ENCODE measurements at places on chromosomes 3 and 15. TPM values are rescaled to one million over a fixed set of nuclear protein-coding genes. Genes with fewer than 3 reads are reported as not detected.
A peak's percentile ranks its signal among the peaks of the same experiment; 100 is the strongest.

- no peaks in the 10 kb centered on the region for H3K36me3 ChIP-seq
- no peaks in the 10 kb centered on the region for H3K27me3 ChIP-seq
- DNase-seq: no peak
- H3K4me1 ChIP-seq: no peaks in the 10 kb centered on the region
These were observed 500.7 kb upstream of the ATP11B start for GRCh38 chr3:182292591-182292990.

GRCh38 chr3:45772341-45773035 is 23.8 kb downstream of the SLC6A20 start:
- peaks cover 11% of the 10 kb centered on the region for H3K4me1 ChIP-seq
- no peak overlapping the region for H3K4me3 ChIP-seq
- no peaks in the 10 kb centered on the region for H3K36me3 ChIP-seq
- DNase-seq: no peak
- H3K27ac ChIP-seq: no peak overlapping the region

- no peaks in the 10 kb centered on the region for H3K36me3 ChIP-seq
- no peak overlapping the region for H3K4me3 ChIP-seq
- H3K4me1 ChIP-seq: no peaks in the 10 kb centered on the region
These were observed 1122.0 kb downstream of the ROBO1 start for GRCh38 chr3:78645628-78646310.

GRCh38 chr3:155169197-155169596 is 89.1 kb downstream of the MME start:
- H3K27ac ChIP-seq: no peak overlapping the region
- H3K36me3 ChIP-seq: no peaks in the 10 kb centered on the region
- no peak overlapping the region for H3K4me3 ChIP-seq
- H3K4me1 ChIP-seq: no peaks in the 10 kb centered on the region
- DNase-seq: no peak
- no peaks in the 10 kb centered on the region for H3K27me3 ChIP-seq

DNA sequence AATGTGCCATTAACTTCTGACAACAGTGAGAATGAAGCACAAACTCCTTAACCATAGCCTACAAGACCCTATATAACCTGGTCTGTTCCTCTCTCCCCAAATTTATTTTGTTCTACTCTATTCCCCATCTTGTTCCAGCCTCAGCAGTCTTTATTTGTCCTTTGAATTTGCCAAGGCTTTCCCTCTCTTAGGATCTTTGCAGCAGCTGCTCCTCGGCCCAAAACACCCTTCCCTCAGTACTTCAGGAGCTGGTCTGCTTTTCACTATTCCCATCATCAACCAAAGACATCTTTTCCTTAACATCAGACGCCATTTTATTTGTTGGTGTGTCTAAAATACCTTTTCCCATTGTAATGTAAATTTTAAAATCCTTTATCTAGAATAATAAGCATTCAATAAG is 10.2 kb downstream of the PRICKLE2 start:
- no peaks in the 10 kb centered on the region for H3K4me1 ChIP-seq
- H3K27ac ChIP-seq: no peak overlapping the region
- no peaks in the 10 kb centered on the region for H3K36me3 ChIP-seq
- no peak overlapping the region for H3K4me3 ChIP-seq

The CILP gene
- total RNA-seq: 0.02 TPM

- no peak overlapping the region for H3K4me3 ChIP-seq
- no peaks in the 10 kb centered on the region for H3K4me1 ChIP-seq
- H3K36me3 ChIP-seq: no peaks in the 10 kb centered on the region
- DNase-seq: no peak
- no peaks in the 10 kb centered on the region for H3K27me3 ChIP-seq
These were observed 543.6 kb downstream of the EDEM1 start for GRCh38 chr3:5731100-5731499.

DNA sequence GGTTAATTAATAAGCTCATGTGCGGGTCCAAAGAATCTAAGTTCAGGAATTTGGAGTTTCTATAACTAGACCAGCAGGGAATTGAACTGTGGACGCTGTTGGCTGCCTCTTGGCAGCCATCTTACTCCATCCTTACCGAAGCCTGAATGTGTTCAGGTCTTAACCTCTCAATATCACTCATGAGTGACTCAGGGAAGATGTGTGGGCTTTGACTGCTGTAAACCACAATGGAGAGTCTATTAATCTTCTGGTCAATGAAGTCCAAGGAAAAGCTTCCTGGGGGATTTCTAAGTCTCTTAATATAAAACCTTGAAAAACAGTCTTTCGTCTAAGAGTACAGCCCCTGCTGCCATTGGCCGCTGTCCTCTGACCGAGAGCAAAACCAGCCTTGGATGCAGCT is 46.7 kb upstream of the OXTR start:
- no peak overlapping the region for H3K4me3 ChIP-seq
- H3K36me3 ChIP-seq: peaks cover 1% of the 10 kb centered on the region
- H3K4me1 ChIP-seq: no peaks in the 10 kb centered on the region

- no peak for DNase-seq
- no peaks in the 10 kb centered on the region for H3K36me3 ChIP-seq
- H3K27ac ChIP-seq: no peak within 1 kb of the TSS
- no peak within 1 kb of the TSS for H3K4me3 ChIP-seq
- peaks cover 4% of the 10 kb centered on the region for H3K4me1 ChIP-seq
These were observed at the start of gene LMOD3 for GRCh38 chr3:69122403-69122802. Gene LMOD3, minus strand, starts transcription at chr3:69122595. Its CDS starts 209 bp downstream, at chr3:69122386.

GRCh38 chr3:177057768-177058167 is 139.5 kb downstream of the TBL1XR1 start:
- peaks cover 17% of the 10 kb centered on the region for H3K36me3 ChIP-seq
- peak; percentile 76 for DNase-seq
- H3K4me3 ChIP-seq: no peak overlapping the region
- H3K4me1 ChIP-seq: peaks cover 19% of the 10 kb centered on the region
- H3K27me3 ChIP-seq: no peaks in the 10 kb centered on the region

- H3K27ac ChIP-seq: no peak overlapping the region
- DNase-seq: no peak
- H3K27me3 ChIP-seq: no peaks in the 10 kb centered on the region
- H3K36me3 ChIP-seq: peaks cover 48% of the 10 kb centered on the region
- no peak overlapping the region for H3K4me3 ChIP-seq
These were observed 22.5 kb upstream of the MUC20 start for GRCh38 chr3:195698325-195698646.

The TNNC1 gene
- 1.5 TPM for total RNA-seq

- no peaks in the 10 kb centered on the region for H3K36me3 ChIP-seq
- H3K4me3 ChIP-seq: no peak overlapping the region
- no peak overlapping the region for H3K27ac ChIP-seq
- no peaks in the 10 kb centered on the region for H3K4me1 ChIP-seq
- peaks cover 2% of the 10 kb centered on the region for H3K27me3 ChIP-seq
These were observed 20.3 kb upstream of the BMF start for GRCh38 chr15:40128766-40129660.

DNA sequence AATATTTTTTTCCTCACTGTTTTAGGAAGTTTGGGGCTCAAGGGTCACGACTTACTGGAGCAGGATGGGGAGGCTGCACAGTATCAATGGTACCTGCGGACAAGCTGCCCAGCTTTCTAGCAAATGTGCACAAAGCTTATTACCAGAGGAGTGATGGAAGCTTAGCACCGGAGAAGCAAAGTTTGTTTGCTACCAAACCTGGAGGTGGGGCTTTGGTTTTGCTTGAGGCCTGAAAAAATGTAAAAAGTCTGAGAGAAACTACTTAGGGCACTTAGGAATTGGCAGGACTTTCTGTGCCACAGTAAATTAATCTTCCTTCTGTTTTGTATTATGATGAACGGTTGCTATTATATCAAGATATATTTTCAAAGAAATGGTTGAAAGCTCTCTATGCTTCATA is 95.1 kb upstream of the FGF7 start:
- H3K27ac ChIP-seq: no peak overlapping the region
- no peaks in the 10 kb centered on the region for H3K27me3 ChIP-seq
- DNase-seq: no peak
- no peak overlapping the region for H3K4me3 ChIP-seq

The TM4SF18 gene
- total RNA-seq: not detected

The P3H2 gene
- not detected for total RNA-seq

DNA sequence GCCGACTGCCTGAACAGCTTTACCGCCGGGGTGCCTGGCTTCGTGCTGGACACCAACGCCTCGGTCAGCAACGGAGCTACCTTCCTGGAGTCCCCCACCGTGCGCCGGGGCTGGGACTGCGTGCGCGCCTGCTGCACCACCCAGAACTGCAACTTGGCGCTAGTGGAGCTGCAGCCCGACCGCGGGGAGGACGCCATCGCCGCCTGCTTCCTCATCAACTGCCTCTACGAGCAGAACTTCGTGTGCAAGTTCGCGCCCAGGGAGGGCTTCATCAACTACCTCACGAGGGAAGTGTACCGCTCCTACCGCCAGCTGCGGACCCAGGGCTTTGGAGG is 815 bp downstream of the SPINT1 start:
- H3K27me3 ChIP-seq: peaks cover 19% of the 10 kb centered on the region
- peaks cover 27% of the 10 kb centered on the region for H3K4me1 ChIP-seq
- H3K4me3 ChIP-seq: peak overlapping the region; percentile 90
- peaks cover 3% of the 10 kb centered on the region for H3K36me3 ChIP-seq
- H3K27ac ChIP-seq: peak overlapping the region; percentile 18

DNA sequence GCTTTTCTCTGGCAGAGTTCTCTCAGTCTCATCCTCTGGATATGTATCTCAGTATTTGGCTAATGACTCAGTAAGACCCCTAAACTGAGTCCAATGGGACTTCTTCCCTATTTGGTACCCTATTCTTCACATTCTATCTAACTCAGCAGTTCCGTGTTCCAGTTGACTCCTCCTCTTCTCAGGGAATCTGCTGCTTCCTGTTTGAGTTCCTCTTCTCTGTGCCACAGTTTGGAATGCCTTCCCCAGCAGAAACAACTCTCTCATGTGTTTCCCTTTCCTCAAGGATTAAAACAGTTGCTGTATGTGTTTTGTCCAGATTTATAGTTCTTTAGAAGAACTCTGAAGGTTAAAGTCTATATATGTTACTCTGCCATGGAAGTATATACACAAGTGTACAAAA is 344.0 kb upstream of the RARB start:
- H3K4me3 ChIP-seq: no peak overlapping the region
- H3K27ac ChIP-seq: no peak overlapping the region
- H3K27me3 ChIP-seq: no peaks in the 10 kb centered on the region
- no peak for DNase-seq
- H3K36me3 ChIP-seq: no peaks in the 10 kb centered on the region
- H3K4me1 ChIP-seq: no peaks in the 10 kb centered on the region

GRCh38 chr3:46609212-46609721 is 3.1 kb upstream of the FAM240A start:
- no peaks in the 10 kb centered on the region for H3K36me3 ChIP-seq
- H3K27me3 ChIP-seq: peaks cover 25% of the 10 kb centered on the region
- DNase-seq: no peak
- H3K27ac ChIP-seq: no peak overlapping the region
- no peak overlapping the region for H3K4me3 ChIP-seq

The LRRIQ4 gene
- total RNA-seq: 0.09 TPM

- no peaks in the 10 kb centered on the region for H3K27me3 ChIP-seq
- H3K4me1 ChIP-seq: no peaks in the 10 kb centered on the region
- H3K36me3 ChIP-seq: peaks cover 43% of the 10 kb centered on the region
- H3K4me3 ChIP-seq: no peak overlapping the region
These were observed 9.8 kb upstream of the CELSR3 start for GRCh38 chr3:48672522-48672921.

The CERS3 gene
- 0.21 TPM for total RNA-seq

The KNG1 gene
- not detected for total RNA-seq

- no peaks in the 10 kb centered on the region for H3K27me3 ChIP-seq
- no peak overlapping the region for H3K27ac ChIP-seq
- no peaks in the 10 kb centered on the region for H3K4me1 ChIP-seq
- no peaks in the 10 kb centered on the region for H3K36me3 ChIP-seq
These were observed 41.9 kb upstream of the UBP1 start for GRCh38 chr3:33482111-33482521.

DNA sequence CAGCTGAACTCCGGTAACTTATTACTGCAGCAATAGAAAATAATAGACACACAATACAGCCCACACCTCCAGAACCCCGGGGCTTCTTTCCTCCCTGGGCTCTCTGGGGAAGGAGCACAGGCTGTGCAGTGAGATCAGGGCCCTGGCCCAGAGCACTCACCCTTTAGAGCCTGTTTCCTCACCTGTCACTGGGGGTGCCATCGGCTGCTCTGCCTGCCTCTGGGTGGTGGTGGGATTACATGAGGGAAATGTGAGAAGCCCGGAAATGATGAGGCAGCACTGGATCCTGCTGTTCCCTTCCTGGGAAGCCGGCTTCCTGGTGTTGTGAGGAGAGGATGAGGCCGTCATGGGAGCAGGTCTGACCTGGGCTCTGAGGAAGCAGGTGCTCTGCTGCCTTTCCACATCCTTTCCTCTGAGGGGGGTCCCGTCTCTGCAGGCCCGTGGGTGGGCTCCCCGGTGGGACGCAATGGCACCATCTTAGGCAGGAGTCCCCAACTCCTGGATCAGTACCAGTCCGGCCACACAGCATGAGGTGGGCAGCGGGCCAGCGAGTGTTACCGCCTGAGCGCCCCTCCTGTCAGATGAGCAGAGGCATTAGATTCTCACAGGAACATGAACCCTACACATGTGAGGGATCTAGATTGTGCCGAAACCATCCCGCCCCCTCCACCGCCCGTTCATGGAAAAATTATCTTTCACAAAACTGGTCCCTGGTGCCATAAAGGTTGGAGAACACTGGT is 220.9 kb upstream of the CTDSPL start:
- DNase-seq: peak; percentile 43
- H3K36me3 ChIP-seq: no peaks in the 10 kb centered on the region
- no peak overlapping the region for H3K4me3 ChIP-seq

The SKOR1 gene
- total RNA-seq: 0.09 TPM

The WDR6 gene
- 141 TPM for total RNA-seq

GRCh38 chr3:30538791-30539190 is 67.6 kb upstream of the TGFBR2 start:
- no peaks in the 10 kb centered on the region for H3K36me3 ChIP-seq
- no peaks in the 10 kb centered on the region for H3K4me1 ChIP-seq
- DNase-seq: no peak

- H3K36me3 ChIP-seq: no peaks in the 10 kb centered on the region
- H3K4me3 ChIP-seq: no peak overlapping the region
- peaks cover 4% of the 10 kb centered on the region for H3K4me1 ChIP-seq
- no peak overlapping the region for H3K27ac ChIP-seq
- peaks cover 44% of the 10 kb centered on the region for H3K27me3 ChIP-seq
These were observed 6.9 kb downstream of the MUC13 start for GRCh38 chr3:124927574-124928045.

- H3K36me3 ChIP-seq: peaks cover 30% of the 10 kb centered on the region
- peak overlapping the region; percentile 94 for H3K27ac ChIP-seq
- H3K4me1 ChIP-seq: peaks cover 72% of the 10 kb centered on the region
- H3K4me3 ChIP-seq: peak overlapping the region; percentile 74
These were observed 69.2 kb upstream of the ICE2 start for GRCh38 chr15:60548101-60548500.

The CGNL1 gene
- not detected for total RNA-seq

DNA sequence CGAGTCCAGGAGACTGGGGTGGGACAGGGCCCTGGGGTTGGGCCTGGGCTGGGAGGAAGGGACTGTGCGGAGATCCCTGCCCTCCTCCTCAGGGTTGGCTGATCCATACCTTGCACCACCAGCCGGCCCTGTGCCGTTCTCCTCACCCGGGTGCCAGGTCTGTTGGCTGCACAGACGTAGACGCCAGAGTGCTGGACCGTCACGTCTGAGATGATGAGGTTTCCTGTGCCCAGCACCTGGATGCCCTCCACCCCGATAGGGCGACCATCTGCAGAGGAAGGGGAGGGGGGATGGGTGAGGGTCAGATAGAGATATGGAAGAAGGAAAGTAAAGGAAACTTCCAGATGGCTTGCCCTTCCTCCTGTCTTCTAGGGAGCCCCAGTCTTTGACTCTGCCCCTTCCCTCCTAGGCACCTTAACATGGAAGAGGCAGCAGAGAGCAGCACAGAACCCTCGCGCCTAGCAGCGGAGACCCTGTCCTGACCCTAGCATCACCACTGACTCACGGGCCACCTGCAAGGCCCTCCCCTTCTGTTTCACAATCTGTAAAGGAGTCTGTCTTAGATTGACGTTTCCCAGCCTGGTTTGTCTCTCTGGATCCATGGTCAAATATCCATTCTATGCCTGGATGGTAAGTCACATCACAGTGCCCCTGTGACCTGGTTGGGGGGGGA is 28.8 kb downstream of the RNU5B-1 start:
- DNase-seq: no peak
- no peaks in the 10 kb centered on the region for H3K4me1 ChIP-seq
- H3K27me3 ChIP-seq: no peaks in the 10 kb centered on the region
- H3K4me3 ChIP-seq: no peak overlapping the region
